ENCODE measurements at places on chromosomes 7 and 10. TPM values are rescaled to one million over a fixed set of nuclear protein-coding genes. Genes with fewer than 3 reads are reported as not detected.

DNA sequence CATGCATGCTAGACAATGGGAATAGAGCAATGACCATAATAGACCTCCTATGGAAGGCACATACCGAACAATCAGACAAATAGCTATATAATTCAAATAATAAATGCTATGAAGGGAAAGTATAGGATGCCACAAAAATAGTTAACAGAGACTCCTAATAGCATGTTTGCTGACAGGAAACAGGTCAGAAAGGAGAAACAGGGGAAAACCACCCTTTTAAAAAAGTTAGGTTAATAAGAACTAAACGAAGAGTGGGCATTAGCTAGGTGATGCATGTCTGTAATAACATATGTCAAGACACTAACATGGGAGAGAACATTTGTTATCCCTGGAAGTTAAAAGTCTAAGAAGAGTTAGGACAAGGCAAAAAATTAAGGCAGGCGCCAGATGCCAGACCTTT lies 58.9 kb downstream of the ABI1 start:
- no peak for DNase-seq

CALHM3 gene
- not detected for total RNA-seq

DNA sequence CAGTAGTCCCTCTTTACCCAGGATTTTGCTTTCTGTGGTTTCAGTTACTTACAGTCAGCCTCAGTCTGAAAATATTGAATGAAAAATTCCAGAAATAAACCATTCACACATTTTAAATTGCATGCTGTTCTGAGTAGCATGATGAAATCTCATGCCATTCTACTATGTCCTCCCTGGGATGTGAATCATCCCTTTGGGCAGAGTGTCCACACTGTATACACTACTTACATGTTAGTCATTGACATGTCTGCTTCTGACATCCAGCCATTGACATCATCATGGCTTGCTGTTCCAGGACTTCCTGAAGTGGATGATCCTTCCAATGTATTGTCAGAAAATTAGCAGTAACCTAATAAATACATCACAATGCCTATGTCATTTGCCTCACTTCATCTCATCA lies 34.6 kb upstream of the MALRD1 start:
- DNase-seq: no peak

DNA sequence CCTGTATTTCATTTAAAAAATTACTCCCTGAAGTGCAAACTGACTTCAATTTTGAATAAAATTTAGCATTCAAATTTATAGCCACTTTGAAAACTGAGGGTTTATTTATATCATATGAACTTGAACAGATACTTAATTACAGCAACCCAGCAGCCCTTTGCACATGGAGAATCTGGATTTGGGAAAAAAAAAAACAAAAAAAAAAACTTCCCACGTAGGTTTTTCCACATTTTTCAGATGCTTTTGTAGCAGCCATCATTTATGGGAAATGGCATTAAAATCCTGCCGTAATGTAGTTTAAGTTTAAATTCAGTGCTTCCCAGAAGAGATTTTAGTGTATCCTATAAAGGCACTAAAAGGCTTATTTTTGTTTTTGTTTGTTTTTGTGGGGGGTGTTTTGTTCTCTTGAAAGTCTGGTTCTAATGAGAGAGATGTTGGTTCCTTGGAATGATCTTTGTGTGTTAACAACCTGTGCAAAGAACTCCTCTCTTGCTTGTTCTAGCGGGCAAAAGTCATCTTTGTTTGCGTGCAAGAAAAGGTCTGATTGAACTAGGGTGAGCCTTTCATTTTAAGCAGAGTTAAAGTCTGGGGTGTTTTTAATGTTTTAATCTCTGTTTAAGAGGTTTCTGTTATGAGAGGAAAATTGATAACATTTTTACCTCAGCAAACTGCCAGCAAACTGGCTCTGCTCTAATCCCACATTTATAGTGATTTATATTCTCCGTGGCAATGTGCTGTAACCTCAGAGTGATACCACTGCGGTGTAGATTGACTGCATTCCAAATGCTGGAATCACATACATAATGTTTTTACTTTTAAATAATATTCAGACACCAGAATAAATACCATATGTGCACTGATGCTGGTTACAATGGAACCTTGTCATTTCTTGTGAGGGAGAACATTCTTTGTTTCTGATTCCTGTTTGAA lies 105.5 kb downstream of the WNT2 start:
- DNase-seq: no peak

DNA sequence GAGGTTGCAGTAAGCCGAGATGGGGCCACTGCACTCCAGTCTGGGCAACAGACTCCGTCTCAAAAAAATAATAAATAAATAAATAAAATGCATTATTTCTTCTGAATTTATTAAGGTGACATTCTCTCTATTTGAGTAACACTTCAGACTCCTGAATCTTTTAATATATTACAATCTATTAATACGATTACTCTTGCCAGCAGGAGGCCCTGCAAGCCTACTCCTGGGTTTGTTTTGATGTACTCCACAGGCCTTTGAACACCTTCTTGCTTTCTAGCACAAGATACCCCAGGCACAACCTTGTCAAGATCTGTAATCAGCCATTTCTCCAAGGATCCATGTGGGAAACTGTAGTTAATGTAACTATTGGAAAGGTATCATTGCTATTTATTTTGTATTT lies 63.5 kb downstream of the COBL start:
- DNase-seq: no peak

DNA sequence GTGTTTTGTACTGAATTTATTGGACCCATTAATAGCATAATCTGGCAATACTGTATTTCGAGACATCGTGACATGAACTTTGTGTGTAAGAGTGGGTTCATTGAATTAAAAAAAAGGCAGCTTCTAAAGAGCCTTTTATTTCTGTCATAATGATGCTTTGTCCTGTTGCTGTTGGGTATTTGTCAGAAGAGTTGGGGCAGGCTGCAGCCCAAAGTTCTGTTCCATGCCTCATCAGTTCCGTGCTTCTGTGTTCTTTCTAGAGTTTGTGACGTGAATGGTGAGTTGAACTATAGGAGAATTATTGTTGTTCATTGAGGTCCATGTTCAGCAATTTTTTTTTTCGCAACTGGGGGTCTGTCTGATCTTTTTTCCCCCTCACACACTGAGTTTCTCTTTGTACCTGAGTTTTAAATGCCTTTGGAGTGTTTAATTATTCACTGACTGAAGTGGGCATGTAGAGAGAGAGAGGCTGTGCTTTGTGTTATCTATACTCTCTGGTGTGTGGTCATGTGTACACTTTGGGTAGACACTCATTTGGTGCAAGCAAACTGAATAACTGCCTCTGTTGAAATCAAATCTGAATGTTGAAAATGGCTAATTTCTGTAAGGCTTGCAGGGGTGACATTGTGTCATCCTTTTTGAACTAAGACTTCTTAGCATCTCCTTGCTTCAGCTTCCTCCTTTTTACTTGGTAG lies 69.8 kb downstream of the ADD3 start:
- no peak for DNase-seq

Measured in activated naive CD4-positive, alpha-beta T cell treated with anti-CD3 and anti-CD28 coated beads for 36 hours (primary cell).